ENCODE measurements at places on chromosomes 16 and 17.

- peak; percentile 83 for DNase-seq
Measured at GRCh38 chr16:87464691-87465300, 28.0 kb downstream of the ZCCHC14 start.

- DNase-seq = no peak
Measured at GRCh38 chr17:50425682-50426471, at the start of gene ACSF2. Gene ACSF2, plus strand, starts transcription at chr17:50426218. Its CDS starts 44 bp downstream, at chr17:50426262.

DNA sequence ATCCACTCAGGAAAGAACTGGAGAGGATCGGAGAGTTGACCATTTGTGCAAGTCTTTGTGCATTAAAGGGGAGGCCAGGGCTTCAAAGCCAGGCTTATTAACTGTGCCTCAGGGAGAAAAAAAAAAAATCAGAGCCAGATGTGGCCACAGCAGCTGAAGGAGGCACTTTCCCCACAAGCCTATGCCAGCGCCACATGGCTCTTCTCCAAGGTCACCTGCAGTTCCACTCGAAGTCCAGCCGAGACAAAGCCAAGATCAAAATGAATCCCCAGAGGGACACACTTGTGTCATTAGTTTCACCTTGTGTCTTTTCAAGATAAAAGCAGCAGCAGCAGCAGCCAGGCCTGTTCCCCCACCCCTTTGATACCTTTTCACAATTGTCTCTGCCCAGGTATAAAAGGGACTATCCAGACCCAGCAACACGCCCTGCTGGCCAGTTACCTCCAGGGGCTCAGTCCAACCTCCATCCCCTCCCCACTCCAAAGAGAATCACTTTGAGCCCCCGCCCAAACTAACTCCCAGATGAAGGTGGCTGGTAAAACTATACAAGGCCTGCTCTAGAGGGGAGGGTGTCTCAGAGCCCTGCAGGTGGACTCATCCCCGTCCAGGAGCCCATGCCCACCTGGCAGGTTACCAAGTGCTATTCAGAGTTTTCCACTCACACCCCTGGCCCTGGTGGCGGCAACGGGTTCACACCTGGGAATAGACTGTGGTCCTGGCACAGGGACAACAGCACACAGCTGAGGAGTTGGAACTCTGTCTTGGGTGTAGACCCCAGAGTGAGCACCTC lies 29.2 kb downstream of the AXIN2 start:
- DNase-seq = no peak

GRCh38 chr16:86984991-86985647 lies 332.1 kb downstream of the C16orf95 start:
- DNase-seq = peak; percentile 48

DNA sequence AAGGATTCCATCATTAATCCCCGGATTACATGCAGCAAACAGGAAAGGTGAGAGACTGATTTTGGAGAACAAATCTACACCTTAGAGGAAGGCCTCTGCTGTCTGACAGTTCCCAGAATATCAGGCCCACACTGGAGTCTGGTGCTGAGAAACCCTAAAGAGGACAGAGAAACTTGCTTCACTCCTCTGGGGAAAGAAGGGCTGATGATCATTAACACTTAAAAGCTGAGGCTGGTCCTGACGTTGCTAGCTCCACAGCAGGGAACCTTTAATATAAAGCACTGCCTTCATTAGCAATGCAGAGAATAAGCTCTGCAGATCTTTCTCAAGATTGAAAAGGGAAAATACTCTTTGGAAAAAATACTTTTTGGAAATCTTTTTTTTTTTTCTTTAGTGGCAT lies 1472.4 kb upstream of the GOT2 start:
- DNase-seq = no peak

GRCh38 chr17:74389937-74390679 lies 22.8 kb downstream of the GPR142 start:
- no peak for DNase-seq

- no peak for DNase-seq
Measured at GRCh38 chr17:39193346-39193745, 4.1 kb downstream of the CACNB1 start.

DNA sequence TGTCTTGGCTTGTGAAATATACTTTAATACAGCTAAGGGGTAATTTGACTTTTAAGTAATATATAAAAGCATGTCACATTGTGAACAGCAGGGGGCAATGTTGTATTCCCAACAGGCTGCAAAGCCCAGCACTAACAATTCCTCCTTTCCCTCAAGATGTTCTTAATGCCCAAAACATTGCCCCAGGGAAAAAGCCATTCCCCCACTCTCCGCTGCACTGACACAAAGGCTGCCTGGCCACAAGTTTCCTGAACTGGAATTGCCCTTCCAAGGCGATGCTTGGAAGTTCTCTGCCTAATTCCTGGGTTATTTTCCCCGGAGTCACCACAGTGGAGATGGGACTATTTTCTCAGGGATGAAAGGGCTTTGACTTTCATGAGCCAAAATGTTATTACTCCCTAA lies 27.2 kb downstream of the CLEC16A start:
- DNase-seq = no peak

DNA sequence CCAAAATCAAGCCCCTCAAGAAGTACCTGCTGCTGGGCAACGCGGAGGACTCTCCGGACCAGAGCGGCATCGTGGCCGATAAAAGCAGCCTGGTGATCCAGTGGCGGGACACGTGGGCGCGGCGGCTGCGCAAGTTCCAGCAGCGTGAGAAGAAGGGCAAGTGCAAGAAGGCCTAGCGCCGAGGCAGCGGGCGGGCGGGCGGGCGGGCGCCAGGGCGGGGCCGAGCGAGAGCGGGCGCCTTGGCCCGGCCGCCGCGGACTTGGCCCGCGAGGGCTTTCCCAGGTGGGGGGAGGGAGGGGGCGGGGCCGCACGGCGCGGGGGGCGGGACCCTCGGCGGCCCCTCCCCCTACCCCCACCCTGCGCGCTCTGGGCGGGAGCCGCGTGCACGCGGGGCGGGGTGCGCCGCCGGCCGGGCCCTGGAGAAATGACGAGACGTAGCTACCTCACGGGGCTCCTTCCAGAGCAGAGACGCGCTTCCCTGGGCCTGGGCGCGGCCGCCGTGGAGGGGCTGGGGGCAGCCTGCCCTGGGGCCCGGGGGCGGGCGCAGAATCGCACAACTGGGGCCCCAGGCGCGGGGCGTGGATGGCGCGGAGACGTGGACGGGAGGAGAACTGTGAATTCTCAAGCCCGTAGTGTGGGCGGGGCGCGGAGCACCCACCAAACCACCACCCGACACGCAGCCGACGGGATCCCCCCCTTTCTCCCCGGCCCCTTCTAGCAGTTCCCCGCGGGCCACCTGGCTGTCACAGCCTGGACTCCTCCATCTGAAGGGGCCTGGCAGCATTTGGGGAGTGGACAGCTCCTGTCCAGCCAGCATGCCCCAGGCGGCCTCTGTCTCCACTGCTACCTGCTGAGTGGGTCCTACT lies 218.7 kb downstream of the NTN1 start:
- no peak for DNase-seq

DNA sequence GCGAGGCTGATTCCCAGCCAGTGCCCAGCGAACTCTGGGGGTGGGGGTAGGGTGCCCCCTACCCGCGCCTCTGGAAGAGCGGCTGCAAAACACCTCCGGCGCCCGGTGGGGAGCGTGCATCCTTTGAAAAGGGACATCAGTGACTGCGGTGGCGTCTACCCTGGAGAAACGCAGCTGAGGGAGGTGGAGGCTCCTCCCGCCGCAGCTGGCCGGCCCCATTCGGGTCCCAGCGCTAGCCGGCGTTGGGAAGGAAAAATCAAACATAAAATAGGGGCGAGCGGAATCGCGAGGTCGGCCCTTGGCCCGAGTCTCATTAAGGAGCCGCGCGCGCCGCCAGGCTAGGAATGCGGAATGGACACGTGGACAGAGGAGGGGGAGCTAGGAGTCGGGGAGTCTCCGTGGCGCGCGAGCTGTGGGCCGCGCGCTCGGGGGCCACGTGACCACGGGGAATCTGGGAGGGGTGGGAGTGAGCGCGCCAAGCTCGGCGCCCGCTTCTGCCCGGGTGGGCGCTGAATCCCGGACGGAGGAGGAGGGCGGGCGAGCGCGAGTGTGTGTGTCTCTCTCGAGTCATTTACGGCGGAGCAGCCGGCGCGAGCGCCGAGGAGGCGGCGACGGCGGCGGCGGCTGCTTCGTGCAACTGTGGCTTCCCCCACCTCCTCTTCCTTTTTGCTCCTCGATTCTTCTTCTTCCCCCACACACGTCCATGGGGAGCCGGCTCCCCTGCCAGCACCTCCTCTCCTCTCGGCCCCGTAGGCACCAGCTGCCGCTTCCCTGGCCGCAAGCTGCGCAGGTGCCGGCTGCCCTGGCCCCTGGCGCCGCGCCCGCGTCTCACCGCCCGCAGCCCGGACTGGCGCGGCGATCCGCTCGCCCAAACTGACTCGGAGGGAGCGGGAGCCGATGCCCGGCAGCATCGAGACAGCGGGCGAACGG lies at the start of gene TMEM132E:
Gene TMEM132E, plus strand, starts transcription at position 566 of the 930 bp plus-strand sequence. CDS start 1,495 bp downstream, outside the sequence.
- DNase-seq = no peak

GRCh38 chr17:2796164-2797125 lies at the start of gene RAP1GAP2:
Gene RAP1GAP2, plus strand, starts transcription at chr17:2796438. Its CDS starts 90 bp downstream, at chr17:2796528.
- no peak for DNase-seq

GRCh38 chr17:67198131-67198530 lies 46.9 kb downstream of the HELZ start:
- no peak for DNase-seq

GRCh38 chr16:47732122-47732521 lies 271.0 kb downstream of the PHKB start:
- DNase-seq = no peak

GRCh38 chr16:85793662-85794298 lies 5.6 kb downstream of the EMC8 start:
- DNase-seq = no peak

- DNase-seq = no peak
Measured at GRCh38 chr17:9324864-9325263, 250.8 kb downstream of the STX8 start.

GRCh38 chr16:66382171-66382965 lies 15.9 kb downstream of the CDH5 start:
- DNase-seq = no peak

- DNase-seq = no peak
Measured at GRCh38 chr17:43667506-43667905, 5.8 kb upstream of the MEOX1 start.

GRCh38 chr17:75250009-75250471 lies 11.4 kb downstream of the GGA3 start:
- no peak for DNase-seq

DNA sequence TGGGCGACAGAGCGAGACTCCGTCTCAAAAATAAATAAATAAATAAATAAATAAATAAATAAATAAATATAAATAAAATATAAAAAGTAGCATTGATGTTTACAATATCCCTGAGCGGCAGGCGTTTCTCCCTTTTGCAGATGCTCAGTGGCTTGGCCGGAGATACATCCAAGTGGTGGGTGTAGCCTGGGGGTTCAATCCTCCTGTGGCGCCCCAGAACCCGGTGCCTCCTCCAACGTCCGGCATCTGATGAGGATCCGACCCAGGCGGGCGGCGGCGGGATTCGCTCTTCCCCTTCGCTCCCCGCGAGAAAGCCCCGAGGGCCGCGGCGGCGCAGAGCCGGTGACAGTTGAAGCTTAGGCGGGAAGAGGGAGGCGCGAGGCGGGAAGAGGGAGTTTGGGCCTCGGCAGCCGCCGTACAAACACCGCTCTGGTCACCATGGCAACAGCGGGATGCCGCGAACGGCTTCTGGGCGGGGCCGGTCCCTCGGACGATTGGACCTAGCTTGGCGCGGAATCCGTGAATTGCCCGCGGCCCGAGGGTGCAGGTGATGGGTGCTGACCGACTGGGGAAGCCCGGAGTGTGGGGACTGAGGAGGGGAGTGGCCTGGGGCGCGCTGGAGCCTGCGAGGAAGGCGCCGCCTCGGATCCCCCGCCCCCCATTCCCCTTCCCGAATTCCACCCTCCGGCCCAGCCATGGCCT lies 12.7 kb upstream of the ALDOA start:
- DNase-seq = peak; percentile 97

DNA sequence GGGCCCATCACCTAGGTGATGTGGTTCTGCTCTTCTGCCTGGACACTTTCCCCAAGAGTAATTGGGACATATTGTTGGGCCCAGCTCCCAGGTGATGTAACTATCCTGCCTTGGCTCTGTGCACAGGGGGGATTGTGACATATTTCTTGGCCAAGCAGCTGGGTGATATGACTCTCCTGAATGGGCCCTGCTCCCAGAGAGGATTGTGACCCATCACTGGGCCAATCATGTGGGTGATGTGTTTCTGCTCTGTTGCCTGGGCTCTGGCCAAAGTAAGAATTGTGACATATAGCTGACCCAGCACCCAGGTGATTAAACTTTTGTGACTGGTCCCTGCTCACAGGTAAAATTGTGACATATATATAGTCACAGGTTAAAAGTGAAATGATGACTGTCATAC lies 1904.9 kb downstream of the TP53TG3F start:
- no peak for DNase-seq

GRCh38 chr16:88430185-88430523 lies 22.9 kb upstream of the ZFPM1 start:
- no peak for DNase-seq

GRCh38 chr17:78901806-78902205 lies 1.2 kb downstream of the CEP295NL start:
- no peak for DNase-seq

DNA sequence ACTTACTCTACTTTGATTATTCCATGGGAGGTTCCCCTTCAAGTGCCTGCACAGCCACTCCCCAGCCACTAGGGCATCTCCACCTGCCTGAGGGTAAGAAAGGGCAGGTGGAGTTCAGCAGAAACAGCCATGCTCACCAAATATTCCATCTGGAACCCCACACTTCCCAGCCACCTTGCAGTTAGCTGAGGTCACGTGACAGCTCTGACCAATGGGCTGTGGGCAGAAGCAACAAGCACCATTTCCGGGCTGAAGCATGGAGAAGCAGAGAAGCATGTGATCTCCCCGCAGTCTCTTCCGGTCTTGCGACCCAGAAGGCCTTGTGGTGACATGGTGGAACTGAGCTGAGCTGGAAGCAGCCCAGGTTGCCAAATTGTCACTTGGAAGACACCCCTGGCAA lies 108.6 kb downstream of the CCT6B start:
- DNase-seq = no peak

- DNase-seq = no peak
Measured at GRCh38 chr17:47776330-47777197, 43.5 kb downstream of the TBX21 start.

- DNase-seq = no peak
Measured at GRCh38 chr17:73555199-73555960, 88.9 kb downstream of the SDK2 start.

DNA sequence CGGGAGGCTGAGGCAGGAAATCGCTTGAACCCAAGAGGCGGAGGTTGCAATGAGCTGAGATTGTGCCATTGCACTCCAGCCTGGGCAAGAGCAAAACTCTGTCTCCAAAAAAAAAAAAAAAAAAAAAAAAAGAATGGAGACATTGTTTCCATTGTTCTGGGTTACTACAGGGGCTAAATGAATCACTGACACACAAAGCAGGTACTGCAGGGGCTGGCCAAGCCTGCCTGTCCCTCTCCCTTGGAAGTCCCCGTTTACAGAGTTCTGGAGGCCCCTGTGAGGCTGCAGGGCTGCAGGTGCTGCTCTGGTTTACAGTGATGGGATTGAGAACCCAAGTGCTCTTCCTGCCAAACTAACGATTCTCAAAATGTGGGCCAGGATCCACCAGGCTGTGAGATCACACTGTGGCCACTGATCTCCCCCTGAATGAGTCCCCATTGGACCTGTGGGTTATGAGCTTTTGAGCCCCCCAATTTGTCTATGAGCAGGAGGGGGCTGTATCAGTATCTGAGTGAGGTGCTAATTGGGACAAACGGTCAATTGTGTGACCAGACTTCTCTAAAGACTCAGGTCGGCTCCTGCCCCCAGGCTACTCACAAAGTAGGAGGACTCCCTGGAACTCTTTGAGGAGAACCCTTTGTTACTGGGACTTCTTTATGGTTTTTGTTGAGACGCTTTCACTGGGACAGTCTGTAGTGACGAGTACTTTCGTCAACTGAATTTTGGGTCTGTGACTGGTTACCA lies 39.0 kb downstream of the DNAH17 start:
- peak; percentile 28 for DNase-seq

Data from chondrocyte (in vitro differentiated cells).